ENCODE measurements at places on chromosomes 16 and 17.

DNA sequence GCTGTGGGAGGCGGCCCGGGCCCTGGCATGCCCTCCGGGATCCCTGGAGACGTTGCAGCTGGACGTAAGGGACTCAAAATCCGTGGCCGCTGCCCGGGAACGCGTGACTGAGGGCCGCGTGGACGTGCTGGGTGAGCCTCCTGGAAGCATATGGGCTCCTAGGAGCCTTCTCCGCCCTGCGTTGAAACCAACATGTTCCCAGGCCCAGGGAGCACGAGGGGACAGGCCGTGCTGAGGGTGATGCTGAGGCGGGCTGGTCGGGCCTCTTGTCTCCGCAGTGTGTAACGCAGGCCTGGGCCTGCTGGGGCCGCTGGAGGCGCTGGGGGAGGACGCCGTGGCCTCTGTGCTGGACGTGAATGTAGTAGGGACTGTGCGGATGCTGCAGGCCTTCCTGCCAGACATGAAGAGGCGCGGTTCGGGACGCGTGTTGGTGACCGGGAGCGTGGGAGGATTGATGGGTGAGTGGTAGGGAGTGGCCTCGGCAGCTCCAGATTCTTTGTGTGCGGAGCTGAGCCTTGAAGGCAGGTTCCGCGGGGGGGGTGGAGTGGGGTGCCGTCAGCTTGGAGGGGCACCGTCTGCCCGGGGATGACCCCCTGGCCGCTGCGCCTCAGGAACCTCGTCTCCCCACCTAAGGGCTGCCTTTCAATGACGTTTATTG is 567 bp downstream of the HSD17B1 start:
- DNase-seq, result no peak

DNA sequence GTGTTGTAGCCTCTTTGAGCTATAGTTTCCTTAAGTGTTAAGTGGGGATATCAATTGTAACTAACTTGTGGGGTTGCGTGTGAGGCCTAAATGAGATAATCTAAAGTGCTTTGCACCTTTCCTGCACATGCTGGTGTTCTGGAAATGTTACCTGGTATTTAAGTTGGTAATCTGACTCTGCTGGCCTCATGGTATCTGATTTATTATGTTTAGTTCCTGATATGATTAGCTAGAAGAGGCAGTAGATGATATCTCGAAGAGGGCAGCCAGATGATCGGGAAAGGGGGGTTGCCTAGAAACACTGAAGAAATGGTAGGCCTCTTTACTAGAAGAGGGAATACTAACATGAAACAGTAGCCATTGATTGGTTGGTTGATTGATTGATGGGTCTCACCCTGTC is 65.4 kb upstream of the CLEC18A start:
- DNase-seq, result no peak

- no peak for DNase-seq
Measured at GRCh38 chr17:77832180-77832560, 126.3 kb upstream of the TNRC6C start.

GRCh38 chr17:43880420-43880991 is 26.8 kb downstream of the MPP2 start:
- no peak for DNase-seq

- no peak for DNase-seq
Measured at GRCh38 chr16:59634004-59634579, 900.0 kb upstream of the GOT2 start.

- no peak for DNase-seq
Measured at GRCh38 chr17:8685381-8685780, 54.9 kb upstream of the MYH10 start.

DNA sequence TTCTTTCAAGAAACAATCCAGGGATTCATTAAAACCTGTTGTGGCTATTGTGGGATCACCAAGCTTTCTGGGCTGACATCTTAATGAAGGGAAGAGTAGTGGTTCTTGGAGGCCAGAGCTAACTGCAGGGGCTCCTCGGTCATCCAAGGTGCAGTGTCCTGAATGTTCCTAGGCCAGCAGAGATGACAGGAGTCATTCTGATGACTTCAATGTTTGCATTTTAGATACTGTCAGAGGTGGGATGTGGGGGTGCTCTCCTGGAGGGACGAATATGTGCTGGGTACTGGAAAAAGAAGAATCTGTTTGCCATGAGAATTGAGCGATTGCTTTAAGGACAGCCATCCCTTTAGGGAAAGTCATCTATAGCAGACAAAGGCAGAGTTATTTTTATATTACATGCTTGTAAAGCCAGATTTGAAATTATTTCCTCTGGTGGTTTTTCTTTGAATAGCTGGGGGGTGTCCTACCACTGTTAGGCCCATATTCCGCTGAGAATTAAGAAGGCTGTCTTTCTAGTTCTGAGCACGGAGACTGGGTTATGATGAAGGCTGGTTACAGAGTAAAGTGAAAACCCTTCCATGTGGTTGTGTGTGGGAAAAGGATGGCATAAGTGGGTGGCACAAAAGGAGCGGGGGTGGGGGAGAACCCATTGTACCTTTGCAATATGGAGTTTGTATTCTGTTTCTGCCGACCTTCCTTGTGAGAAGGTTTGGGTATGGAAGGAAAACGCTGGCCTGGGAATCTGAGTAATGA is 7.4 kb downstream of the HLF start:
- no peak for DNase-seq

DNA sequence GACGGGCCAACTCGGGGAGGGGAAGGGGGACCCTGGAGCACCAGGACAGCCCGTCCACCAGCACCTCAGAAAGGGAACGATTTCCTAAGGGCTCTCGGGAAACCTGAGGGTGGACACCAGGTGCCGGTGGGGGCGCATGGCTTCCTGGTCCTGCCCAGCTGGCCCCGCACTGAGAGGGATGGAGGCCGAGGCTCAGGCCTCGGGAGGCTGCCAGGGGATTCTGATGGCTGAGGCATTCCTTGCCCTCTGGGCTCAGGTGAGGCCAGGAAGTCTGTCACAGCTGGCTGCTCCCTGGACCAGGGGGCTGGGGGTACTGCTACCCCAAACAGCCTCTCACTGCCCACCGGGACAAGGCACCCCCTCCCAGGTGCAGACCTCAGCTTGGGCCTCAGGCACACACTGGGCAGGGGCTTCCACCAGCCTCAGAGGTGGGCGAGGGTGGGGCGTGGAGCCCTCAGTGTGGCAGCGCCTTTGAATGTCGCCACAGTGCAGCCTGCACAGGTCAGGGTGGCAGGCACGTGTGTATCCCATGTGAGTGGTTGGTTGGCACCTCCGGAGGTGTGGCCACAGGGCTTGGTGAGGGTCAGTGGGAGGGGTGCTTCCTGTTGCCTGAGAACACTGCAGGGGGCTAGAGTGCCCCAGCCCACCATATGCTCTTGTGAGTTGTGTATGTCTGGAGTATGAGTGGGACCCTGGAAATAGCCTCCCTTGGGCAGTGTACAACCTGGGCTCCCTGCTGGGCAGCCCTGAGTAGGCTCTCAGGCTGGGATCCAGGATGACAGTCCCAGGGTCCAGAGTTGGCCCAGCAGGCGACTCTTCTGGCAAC is 3.9 kb upstream of the FSCN2 start:
- no peak for DNase-seq

GRCh38 chr17:34730816-34731215 is 151.4 kb downstream of the TMEM132E start:
- DNase-seq, result no peak

DNA sequence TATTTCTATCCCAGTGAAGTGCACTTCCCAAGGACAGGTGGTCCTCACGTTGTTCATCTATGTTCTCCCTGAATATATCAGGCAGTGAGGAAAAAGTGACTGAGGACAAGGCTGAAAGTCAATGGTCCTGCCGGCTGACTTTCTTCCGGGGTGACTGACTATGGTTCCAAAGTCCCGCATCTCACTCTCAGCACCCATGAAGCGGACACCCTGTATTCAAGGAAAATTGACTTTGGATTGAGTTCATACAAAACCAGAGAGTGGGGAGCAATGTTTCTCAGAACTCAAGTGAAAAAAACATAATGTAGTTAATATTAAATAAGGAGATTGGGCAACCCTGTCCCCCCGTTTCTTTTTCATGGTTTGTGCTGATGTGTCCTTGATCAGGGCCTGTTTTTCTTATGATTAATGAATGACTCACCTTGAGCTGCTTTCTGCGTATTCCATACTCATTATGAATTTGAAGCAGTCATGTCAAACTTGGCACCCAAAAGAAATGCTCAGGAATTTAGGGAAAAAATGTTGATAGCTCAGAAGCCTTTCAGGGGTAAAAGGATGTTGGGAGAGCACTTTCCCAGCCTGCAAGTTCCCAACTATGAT is 184.0 kb downstream of the CYLD start:
- DNase-seq, result no peak

- no peak for DNase-seq
Measured at GRCh38 chr16:9096416-9096952, 5.0 kb downstream of the HAPSTR1 start.

- no peak for DNase-seq
Measured at GRCh38 chr16:20380782-20381181, 23.8 kb downstream of the PDILT start.

Measured in stimulated activated CD8-positive, alpha-beta memory T cell treated with anti-CD3 and anti-CD28 coated beads, Interleukin-4, amount 100 ng/mL, for 1 hour (primary cell).